ENCODE measurements at places on chromosomes 6 and 20. TPM values are rescaled to one million over a fixed set of nuclear protein-coding genes. Genes with fewer than 3 reads are reported as not detected.

The PKHD1 gene
- 1.1 TPM for total RNA-seq

The CCN6 gene
- total RNA-seq: not detected

The COL12A1 gene
- total RNA-seq: 8.6 TPM

- DNase-seq: no peak
These were observed 17.9 kb downstream of the RNGTT start for GRCh38 chr6:88945415-88946008.

GRCh38 chr6:112189494-112189893, 64.9 kb downstream of the LAMA4 start:
- no peak for DNase-seq

DNA sequence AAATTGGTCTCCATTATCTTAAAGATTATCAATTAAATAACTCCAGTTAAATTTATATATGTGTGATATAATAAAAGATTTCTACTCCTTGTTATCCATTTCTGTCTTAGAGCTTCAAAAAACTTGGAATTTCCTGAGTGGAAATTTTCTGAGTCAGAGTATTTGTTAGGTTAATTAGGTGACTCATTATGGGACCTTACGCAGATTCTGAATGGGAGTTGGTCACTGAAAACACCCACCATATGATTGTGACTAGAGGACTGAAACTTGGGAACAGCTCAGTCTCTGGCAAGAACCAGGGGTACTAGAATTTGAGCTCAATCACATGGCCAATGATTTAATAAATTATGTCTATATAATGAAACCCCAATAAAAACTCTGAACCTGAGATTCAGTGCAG, 125.4 kb upstream of the HMGCLL1 start:
- DNase-seq: no peak

DNA sequence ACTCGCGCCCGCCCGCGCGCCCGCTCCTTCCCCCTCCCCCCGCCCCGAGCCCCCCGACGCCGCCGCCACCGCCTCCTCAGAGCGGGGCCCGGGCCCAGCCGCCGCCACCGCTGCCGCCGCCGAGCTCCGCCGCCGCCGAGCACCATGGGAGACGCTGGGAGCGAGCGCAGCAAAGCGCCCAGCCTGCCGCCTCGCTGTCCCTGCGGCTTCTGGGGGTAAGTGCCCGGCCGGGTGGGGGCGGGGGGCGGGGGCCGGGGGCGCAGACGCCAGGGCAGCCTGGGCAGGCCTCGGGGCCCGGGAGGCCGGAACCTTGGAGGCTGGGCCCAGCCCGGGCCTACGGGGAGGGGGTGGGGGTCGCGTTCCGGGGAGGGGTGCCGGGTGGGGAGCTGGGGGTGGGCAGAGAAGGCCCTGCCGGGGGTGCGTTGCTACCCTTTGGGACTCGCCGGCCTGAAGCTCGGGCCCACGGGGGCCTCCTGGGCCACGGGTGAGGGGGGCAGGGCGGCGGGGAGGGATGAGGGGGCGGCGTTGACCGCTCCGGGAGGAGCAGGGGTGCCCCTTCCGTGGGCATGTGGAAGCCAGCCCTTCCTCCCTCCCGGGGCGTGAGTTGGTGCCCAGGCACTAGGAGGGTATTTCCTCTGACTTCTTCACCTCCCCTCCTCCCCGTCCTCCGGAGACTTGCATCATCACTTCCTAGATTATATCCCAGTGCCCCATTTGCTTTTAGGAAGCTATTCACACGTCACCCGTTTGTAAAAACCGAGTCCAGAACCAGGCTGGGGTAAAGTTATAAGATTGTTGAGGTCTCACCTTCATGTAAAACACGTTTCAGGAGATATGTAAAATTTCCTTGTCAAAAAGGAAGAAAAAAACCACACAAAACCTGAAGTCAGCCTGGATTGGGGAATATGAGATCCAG, 533 bp downstream of the ZFAND3 start:
- peak; percentile 47 for DNase-seq

GRCh38 chr20:39547546-39548408, 585.6 kb downstream of the DHX35 start:
- no peak for DNase-seq

GRCh38 chr6:148250975-148251685, 91.5 kb upstream of the SASH1 start:
- no peak for DNase-seq

- DNase-seq: no peak
These were observed 250.4 kb downstream of the CDH4 start for GRCh38 chr20:61502433-61502832.

GRCh38 chr6:43264599-43265145, 21.4 kb downstream of the TTBK1 start:
- DNase-seq: no peak

DNA sequence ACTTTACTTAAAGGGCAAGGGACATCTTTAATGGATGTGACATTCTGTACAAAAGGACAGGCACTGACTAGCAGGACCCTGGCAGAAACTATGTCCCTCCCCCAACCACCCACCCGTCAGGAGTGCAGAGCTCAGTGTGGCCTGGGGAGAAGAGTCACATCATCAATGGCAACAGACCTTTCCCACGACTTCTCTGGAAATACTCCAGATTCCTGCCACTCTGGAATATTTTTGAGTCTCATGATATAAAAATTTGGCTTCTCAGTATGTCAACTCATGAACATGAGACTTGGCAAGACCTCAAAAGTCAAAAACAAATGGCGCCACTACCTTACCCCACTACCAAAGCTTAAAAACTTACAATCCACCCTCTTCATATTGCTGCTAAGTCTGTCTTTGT, 118.3 kb downstream of the SLC23A2 start:
- DNase-seq: no peak
